Hypothalamus (tissue), 51 donors: ENCODE measurements at places on chromosomes 13 and 19.
A peak's percentile ranks its signal among the peaks of the same experiment; 100 is the strongest.

DNA sequence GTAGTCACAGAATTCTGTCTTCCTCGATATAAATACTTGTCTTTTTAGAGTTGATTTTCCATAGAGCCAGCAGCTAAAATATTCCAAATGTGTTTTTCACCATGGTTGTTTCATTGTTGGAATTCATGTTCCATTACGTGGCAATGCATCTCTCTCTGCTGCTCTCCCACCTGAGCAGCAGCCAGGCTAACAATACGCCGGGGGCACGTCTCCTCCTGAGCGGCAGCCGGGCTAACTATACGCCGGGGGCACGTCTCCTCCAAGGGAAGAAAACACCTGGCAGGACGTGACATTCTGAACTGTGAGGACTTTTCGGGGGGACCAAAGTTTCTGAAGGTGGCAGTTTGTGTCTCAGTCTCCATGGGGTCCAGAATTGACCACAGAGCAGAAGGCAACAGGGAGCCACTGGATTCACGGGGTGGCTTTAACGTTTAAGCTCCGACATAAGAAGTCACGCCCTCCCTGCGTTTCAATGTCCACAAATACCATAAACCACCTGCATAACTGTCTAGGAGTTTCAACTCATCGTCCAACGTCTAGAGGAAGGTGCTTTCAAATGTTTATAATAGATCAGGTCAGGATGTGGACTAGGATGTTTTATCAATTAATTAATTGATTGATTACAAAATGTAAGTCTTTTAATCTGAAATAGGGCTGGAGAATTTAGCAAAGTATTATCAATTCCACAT is 15.1 kb downstream of the PLPP2 start:
- DNase-seq = no peak

- DNase-seq = no peak
Measured at GRCh38 chr13:44365008-44365407, 8.6 kb upstream of the SERP2 start.

- peak; percentile 38 for DNase-seq
Measured at GRCh38 chr19:47863514-47863936, 4.5 kb downstream of the TPRX2 start.

DNA sequence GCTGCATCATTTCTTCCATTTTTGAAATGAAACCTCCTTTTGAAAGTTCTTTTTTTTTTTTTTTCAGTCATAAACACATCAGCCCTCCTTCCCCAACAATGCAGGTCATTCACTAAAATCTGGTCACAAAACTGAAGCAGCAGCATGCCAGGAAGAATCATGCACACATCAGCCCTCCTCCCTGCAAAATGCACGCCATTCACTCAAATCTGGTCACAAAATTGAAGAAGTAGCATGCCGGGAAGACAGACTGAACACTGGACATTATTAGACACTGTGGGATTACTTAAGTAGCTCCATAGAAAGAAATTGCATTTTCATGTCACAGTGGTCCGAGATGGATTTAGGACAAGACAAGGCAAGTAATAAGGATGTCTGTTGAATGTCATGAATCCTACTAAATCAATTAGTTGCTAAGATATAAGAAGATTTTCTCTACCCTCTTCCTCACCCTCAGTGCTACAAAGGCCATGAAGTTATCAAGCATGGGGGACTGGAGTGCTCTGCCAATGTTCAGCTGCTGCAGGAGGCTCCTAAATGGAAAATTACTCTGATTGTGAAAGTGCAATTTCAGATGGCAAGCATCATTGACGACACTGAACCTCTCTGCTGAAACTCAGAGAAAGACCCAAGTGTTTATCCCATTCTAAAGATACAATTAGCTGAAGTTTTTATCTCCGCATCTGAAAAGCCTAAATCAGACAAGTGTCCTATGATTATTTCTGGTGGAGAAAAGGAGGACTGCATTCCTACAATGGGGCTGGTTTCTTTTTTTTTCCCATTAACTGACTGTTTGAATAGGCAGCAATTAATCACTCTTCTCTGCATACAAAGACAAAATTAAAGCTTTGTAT is 913.2 kb downstream of the DIAPH3 start:
- DNase-seq = no peak

DNA sequence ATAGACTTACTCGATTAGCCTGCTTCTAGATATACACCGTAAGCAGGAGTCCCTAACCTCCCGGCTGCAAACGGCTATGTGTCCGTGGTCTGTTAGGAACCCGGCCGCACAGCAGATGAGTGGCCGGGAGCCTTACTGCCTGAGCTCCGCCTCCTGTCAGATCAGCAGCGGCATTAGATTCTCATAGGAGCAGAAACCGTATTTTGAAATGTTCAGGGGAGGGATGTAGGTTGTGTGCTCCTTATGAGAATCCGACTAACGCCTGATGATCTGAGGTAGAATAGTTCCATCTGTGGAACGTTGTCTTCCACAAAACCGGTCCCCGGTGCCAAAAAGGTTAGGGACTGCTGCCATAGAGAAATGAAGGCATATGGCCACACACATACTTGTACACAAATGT is 1491.9 kb downstream of the SLITRK5 start:
- DNase-seq = no peak

GRCh38 chr13:27833206-27833605 is 40.9 kb downstream of the GSX1 start:
- no peak for DNase-seq

- DNase-seq = no peak
Measured at GRCh38 chr19:14015524-14016035, 9.5 kb upstream of the RFX1 start.

GRCh38 chr19:32018014-32018413 is 327.4 kb upstream of the ZNF507 start:
- no peak for DNase-seq

DNA sequence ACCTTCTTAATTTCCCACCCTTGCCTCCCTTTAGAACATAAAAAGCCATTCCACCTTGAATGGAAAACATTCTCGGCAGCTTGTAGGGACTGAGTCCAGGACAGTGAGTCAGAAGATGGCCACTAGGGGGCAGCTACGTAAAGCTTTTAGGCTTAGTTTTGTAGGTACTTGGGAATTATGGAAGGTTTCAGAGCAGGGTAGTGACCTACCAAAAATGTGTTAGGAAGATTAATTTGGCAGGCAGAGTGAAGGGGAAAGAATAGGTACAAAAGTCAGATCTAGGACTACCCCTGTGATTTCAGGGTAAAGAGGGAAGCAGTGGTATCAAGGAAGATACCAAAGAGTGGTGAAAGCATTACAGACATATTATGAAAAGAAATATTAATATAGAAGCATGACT is 198.4 kb downstream of the NDFIP2 start:
- DNase-seq = no peak

- DNase-seq = no peak
Measured at GRCh38 chr19:13016245-13016627, 21.0 kb downstream of the NFIX start.

DNA sequence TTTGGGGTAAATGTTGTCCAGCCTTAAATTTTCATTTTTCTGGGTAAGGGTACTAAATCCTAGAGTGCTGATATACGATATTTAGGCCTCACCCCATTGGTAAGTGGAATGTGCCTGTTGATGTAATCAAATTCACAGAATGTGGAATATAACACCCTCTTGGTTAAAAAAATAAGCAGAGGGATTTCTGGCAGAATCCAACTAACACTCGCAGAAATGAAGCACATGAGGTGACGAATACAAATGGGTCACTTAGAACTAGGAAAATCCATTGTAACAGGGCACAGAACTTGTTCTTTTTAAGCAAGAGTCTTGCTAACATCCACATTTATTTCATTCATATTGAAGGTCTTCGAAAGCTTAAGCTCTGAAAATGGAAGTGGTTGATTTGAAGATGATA is 320.3 kb downstream of the SHISA2 start:
- DNase-seq = no peak

- no peak for DNase-seq
Measured at GRCh38 chr13:83327091-83327490, 555.2 kb downstream of the SLITRK1 start.

DNA sequence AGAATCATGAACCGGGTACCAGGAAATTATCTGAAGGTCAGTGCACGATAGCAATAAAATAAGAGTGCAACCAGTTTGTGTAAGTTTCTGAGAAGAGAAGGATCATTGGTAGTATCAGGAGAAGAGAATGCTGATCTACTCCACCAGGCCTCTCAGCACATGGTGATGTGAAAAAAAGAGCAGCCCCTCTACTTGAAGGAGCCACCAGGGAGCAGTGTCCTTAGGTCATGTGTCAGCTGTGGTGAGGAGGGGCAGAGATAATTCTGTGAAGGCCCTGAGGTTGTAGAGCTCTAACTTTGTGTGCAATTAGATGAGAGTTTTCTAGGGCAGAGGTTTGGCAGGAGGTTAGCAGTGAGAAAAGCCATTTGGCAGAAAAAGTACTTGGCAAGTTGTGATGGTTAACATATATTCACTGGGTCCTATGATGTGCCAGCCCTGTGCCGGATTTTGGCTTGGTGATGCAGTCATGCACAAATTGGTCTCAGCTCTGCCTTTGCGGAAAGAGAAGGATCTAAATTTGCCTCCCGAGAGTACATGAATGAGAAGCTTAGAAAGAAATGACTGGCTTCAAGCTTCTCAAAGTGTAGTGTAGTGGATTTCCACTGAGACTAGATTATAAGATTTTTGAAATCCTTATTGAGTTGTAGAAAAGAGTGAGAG is 19.2 kb upstream of the ZC3H13 start:
- no peak for DNase-seq

DNA sequence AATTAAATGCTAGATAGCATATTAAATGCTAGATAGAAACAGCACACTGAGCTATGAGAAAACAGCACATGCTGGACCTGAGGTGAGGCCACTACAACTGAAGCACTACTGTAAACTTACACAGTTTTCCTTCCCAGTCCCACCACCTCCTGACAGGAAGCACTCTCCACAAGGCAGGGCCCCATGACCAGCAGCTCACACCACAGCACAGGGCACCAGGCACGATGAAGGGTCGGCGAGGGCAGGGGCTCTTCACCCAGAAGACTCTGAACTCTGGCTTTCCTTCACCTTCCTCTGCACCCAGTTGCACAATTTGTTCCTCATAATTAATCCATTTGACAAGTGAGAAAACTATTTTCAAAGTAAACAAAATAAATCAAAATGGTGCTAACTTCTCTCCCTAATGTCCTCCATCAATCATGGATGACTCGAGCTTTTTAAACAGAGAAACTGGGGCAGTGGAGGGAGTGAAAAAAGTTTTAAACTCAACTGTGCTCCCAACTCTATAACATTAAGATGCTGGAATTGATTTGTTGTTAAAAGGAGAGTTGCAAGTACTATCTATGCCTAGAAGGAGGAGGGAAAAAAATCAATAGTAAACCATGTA is 568.7 kb downstream of the UQCRFS1 start:
- DNase-seq = no peak

GRCh38 chr13:94667190-94667589 is 45.2 kb downstream of the SOX21 start:
- no peak for DNase-seq

- no peak for DNase-seq
Measured at GRCh38 chr13:43301346-43301969, 278.1 kb downstream of the DNAJC15 start.

- no peak for DNase-seq
Measured at GRCh38 chr13:47008318-47008717, 111.5 kb upstream of the HTR2A start.

- no peak for DNase-seq
Measured at GRCh38 chr19:50626795-50627194, 12.9 kb downstream of the SYT3 start.

DNA sequence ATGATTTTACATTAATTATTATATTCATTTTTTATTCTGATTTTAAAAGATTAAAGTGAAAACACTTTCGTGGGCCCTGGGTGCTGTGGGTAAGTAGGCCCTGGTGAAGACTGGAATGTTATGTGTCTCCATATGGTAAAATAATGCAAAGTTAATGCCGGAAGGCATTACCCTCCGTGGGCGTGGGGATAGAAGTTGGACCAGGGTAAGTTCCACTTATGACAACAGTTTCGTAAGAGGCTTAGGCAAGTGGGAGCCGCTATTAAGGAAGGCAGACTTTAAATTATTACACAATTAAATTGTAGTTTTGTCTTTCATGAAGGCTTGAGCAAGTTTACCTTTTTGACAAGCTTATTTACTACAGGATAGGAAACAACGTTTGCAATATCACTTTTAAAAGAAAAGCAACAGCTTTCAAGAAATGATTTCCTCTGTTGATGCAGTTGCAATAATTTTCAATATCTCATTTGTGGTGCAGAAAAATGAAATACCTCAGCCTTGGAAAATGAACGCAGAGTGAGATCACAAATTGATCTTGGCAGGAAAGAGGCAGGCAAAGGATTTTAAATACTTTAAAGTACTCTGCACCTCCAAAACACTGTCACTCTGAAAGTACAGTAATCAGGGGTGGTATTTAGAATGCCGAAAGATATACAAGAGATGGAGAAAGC is 310.6 kb downstream of the DCT start:
- DNase-seq = no peak

- DNase-seq = no peak
Measured at GRCh38 chr13:44471686-44472085, 98.1 kb downstream of the SERP2 start.

GRCh38 chr19:15264061-15264932 is 32.0 kb upstream of the EPHX3 start:
- DNase-seq = peak; percentile 53

DNA sequence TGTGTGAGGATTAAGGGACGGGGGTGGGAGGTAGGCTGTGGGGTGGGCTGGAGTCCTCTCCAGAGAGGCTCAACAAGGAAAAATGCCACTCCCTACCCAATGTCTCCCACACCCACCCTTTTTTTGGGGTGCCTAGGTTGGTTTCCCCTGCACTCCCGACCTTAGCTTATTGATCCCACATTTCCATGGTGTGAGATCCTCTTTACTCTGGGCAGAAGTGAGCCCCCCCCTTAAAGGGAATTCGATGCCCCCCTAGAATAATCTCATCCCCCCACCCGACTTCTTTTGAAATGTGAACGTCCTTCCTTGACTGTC is 5.5 kb downstream of the FOSB start:
- no peak for DNase-seq

GRCh38 chr19:2288818-2289713 is 7.1 kb upstream of the PEAK3 start:
- no peak for DNase-seq

DNA sequence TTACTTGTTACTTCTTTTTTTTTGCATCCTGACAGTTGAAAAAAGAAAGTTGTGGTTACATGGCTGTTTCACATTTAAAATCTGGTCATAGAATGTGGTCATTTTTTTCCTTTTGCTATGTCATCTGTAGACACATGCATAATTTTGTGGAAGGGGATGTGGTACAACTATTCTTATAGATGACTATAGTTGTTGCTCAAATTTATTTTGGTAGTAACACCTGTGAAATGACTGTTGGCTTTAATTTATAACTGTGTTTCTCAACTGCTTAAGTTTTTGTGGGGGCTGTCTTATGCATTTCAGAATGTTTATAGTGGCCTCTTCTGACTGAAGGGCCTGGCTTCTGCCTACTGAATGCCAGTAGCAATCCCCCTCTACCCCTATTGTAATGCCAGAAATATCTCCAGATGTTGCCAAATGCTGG is 130.5 kb downstream of the PAN3 start:
- DNase-seq = no peak

GRCh38 chr13:23731709-23732108 is 157.5 kb downstream of the MIPEP start:
- DNase-seq = no peak

DNA sequence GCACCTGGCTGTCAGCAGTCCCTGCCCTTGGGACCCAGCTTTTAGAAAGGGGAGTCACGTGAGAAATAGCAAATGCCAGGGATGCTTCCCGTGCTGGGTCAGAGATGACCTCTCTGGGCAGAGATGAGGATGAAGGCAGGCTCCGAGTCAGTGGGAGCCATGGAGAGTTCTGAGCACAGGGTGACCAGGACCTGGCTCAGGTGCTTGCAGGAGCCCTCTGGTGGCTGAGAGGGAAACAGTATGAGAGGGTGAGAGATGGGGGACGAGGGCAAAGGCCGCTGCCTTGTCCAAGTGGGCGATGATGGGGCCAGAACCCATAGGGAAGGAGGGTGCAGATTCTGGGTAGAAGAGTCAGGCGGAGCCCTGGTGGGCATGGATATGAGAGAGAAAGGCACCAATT is 15.8 kb downstream of the TMED1 start:
- DNase-seq = no peak
